Osteoblast (primary cell): ENCODE measurements at places on chromosomes 13 and 19. TPM values are rescaled to one million over a fixed set of nuclear protein-coding genes. Genes with fewer than 3 reads are reported as not detected.

FGF9 gene
- total RNA-seq = not detected in 2 replicates

ERFL gene
- total RNA-seq = under 0.01 TPM in 2 replicates

AXL gene
- total RNA-seq = 355 and 368 TPM in 2 replicates

VSTM2B gene
- total RNA-seq = not detected in 2 replicates

AP1M2 gene
- 0.29 and 0.72 TPM in 2 replicates for total RNA-seq

IRGC gene
- total RNA-seq = not detected in 2 replicates

NAA16 gene
- total RNA-seq = 8.3 and 10.6 TPM in 2 replicates

HIPK4 gene
- total RNA-seq = 0.29 and 0.36 TPM in 2 replicates

ADGRE2 gene
- 0.59 and 0.72 TPM in 2 replicates for total RNA-seq

ZNF222 gene
- 6.8 and 7.6 TPM in 2 replicates for total RNA-seq

NUMBL gene
- total RNA-seq = 26.8 and 27.7 TPM in 2 replicates

LRP3 gene
- total RNA-seq = 38.4 and 39.8 TPM in 2 replicates

CEACAM3 gene
- total RNA-seq = not detected in 2 replicates

DNA sequence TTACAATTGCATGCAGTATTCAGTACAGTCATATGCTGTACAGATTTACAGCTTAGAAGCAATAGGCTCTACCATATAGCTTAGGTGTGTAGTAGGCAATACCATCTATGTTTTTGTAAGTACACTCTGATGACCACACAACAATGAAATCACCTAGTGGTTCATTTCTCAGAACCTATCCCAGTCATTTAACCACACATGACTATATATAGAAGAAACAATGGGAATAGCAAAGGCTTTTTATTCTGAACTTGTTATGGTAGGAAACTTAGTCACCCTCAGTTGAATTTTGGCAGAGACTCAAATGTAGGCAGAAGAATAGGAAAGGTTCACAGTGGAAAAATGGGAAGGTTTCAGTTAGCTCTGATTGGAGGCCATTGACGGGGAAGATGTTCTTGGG is 1075.1 kb upstream of the MIR17HG start:
- H3K36me3 ChIP-seq = no peaks in the 10 kb centered on the region
- no peak for DNase-seq
- H3K27me3 ChIP-seq = no peaks in the 10 kb centered on the region
- no peaks in the 10 kb centered on the region for H3K4me1 ChIP-seq
- no peak overlapping the region for H3K4me3 ChIP-seq

DNA sequence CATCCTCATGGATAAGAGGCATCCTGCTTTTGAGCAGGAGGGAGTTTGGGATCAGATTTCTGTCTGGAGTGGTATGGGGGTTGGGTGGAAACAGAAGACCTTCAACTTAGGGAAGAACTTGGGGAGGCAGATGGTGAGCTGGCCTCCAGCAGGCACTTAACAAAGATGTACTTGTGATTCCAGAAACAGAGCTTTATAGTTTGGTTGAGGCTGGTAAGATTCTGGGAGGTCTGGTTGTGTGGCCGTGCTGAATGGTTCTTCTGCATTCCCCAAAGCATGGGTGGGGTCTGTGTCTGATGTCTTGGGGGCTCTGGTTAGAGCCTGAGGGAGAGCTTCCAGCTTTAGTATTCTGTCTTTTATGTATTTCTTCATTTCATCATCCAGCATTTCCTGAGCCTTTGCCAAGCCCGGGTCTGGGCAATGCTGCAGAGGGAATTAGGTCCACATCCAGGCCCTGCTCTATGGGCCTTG is 4.8 kb downstream of the MEGF8 start:
- peak; percentile 13 for DNase-seq
- H3K4me1 ChIP-seq = peaks cover 8% of the 10 kb centered on the region
- H3K36me3 ChIP-seq = no peaks in the 10 kb centered on the region
- H3K27ac ChIP-seq = no peak overlapping the region
- no peaks in the 10 kb centered on the region for H3K27me3 ChIP-seq

DNA sequence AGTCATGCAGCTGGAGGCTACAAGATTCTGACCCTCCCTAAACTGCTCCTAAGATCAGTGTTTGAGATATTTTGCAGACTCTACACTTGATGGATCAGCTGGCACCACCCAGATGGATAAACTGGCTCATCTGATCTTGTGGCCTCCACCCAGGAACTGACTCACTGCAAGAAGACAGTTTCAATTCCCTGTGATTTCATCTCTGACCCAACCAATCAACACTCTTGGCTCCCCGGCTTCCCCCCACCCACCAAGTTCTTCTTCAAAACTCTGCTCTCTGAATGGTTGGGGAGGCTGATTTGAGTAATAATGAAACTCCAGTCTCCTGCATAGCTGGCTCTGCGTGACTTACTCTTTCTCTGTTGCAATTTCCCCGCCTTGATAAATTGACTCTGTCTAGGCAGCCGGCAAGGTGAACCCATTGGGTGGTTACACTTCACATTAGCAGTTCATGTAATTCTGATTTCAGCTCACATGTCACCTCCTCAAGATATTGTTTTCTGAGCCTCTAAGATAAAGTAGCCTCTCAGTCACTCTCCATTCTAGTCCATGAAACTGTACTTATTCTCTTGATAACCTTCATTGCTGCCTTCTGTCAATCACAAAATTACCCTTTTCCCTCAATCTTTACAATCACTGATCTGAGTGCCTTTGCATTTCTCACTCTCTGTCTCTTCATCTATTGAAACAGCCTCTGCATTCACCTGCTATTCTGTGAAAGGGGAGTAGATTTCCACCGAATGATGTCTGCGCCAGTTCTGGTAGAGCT is 9.9 kb upstream of the FPR3 start:
- no peak for DNase-seq
- H3K4me3 ChIP-seq = peak overlapping the region; percentile 30
- H3K36me3 ChIP-seq = no peaks in the 10 kb centered on the region
- H3K27ac ChIP-seq = peak overlapping the region; percentile 77
- H3K27me3 ChIP-seq = peaks cover 8% of the 10 kb centered on the region

GRCh38 chr13:66069570-66069969 is 1160.6 kb downstream of the PCDH9 start:
- H3K27ac ChIP-seq = no peak overlapping the region
- H3K36me3 ChIP-seq = no peaks in the 10 kb centered on the region
- no peaks in the 10 kb centered on the region for H3K27me3 ChIP-seq

DNA sequence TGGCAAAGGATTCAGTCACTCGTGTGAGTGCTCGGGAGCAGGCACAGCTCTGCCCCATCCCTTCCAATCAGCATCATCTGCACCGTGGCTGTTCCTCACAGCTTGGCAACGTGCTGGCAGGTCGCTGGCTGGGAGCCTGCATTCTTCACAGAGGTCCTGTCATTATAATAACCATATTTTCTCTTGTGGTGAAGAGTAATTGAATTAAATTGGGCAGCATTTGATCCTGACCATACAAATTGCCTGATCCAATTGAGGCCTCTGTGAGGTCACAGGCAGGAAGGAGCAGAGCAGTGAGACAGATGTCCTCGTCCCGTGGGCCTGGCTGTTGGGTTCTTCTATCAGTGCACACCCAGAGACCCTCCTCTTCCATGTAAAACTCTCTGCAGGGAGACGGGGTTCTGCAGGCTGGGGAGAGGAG is 407.8 kb downstream of the COG6 start:
- peak overlapping the region; percentile 81 for H3K27ac ChIP-seq
- no peaks in the 10 kb centered on the region for H3K36me3 ChIP-seq
- no peak for DNase-seq
- no peaks in the 10 kb centered on the region for H3K27me3 ChIP-seq

DNA sequence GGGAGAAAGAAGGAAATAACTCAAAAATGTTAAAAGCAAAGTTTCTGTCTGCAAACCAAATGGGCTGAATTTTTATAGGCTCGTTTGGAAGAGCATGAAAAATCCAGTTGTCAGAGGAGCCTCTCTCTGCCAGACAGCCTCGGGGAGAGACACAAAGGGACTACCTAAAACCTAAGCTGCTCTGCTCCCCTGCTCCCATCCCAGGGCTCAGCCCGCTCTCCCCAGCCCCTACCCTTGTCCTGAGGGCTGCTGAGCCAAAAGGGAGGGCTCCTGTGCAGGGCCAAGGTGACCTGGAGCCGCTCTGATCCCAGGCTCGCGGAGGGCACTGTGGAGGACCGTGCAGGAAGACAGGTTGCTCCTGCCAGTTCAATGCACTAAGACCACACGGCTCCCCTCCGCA is 96.7 kb upstream of the UQCRFS1 start:
- H3K36me3 ChIP-seq = no peaks in the 10 kb centered on the region
- no peak overlapping the region for H3K4me3 ChIP-seq
- no peaks in the 10 kb centered on the region for H3K4me1 ChIP-seq
- no peaks in the 10 kb centered on the region for H3K27me3 ChIP-seq

GRCh38 chr13:97339988-97340749 is 93.8 kb upstream of the RAP2A start:
- H3K4me3 ChIP-seq = no peak overlapping the region
- no peak overlapping the region for H3K27ac ChIP-seq
- no peaks in the 10 kb centered on the region for H3K27me3 ChIP-seq

- no peak overlapping the region for H3K27ac ChIP-seq
- no peaks in the 10 kb centered on the region for H3K27me3 ChIP-seq
- H3K4me3 ChIP-seq = no peak overlapping the region
- DNase-seq = peak; percentile 72
- peaks cover 12% of the 10 kb centered on the region for H3K36me3 ChIP-seq
- H3K4me1 ChIP-seq = peaks cover 3% of the 10 kb centered on the region
Measured at GRCh38 chr19:3548606-3549005, 8.8 kb downstream of the MFSD12 start.

- no peak for DNase-seq
- H3K27ac ChIP-seq = no peak overlapping the region
- no peaks in the 10 kb centered on the region for H3K27me3 ChIP-seq
Measured at GRCh38 chr13:31909864-31910551, 121.6 kb upstream of the FRY start.

- DNase-seq = no peak
- H3K4me3 ChIP-seq = no peak overlapping the region
- H3K27me3 ChIP-seq = peaks cover 18% of the 10 kb centered on the region
- no peak overlapping the region for H3K27ac ChIP-seq
- H3K36me3 ChIP-seq = no peaks in the 10 kb centered on the region
Measured at GRCh38 chr13:51155776-51156515, 44.9 kb upstream of the C13orf42 start.

DNA sequence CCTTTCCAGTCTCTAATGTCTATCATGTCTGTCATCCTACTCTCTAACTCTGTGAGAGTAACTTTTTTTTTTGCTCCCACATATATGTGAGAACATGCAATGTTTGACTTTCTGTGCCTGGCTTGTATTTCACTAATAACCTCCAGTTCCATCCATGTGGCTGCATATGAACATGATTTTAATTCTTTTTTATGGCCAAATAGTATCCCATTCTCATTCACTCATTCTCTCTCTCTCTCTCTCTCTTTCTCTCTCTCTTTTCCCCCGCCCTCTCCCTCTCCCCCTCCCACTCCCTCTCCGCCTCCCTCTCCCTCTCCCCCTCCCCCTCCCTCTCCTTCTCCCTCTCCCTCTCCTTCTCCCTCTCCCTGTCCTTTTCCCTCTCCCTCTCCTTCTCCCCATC is 52.0 kb downstream of the DNAJC3 start:
- H3K27ac ChIP-seq = no peak overlapping the region
- DNase-seq = no peak
- no peak overlapping the region for H3K4me3 ChIP-seq
- no peaks in the 10 kb centered on the region for H3K4me1 ChIP-seq
- no peaks in the 10 kb centered on the region for H3K36me3 ChIP-seq

DNA sequence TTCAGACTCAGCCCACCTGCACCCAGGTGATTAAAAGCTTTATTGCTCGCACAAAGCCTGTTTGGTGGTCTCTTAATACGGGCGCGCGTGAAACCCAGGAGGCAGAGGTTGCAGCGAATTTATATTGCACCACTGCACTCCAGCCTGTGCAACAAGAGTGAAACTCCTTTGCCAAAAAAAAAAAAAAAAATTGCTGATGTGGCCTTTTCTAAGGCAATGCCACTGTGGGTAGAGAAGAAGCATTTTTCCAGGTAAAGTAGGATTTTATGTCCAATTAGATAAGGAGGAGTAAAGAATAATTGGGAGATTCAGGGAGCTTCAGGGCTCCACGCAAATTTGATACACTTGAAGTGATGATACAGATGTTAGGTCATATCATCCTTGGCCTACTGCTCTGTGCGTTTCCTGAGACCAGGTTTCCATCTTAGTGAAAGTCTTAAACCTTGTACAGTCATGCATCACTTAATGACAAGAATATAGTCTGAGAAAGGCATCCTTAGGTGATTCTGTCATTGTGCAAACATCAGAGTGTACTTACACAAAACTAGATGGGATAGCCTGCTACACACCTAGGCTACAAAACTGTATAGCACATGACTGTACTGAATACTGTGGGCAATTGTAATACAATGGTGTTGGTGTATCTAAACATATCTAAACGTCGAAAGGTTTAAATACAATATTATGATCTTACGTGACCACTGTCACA is 150.9 kb downstream of the SPRY2 start:
- no peak overlapping the region for H3K4me3 ChIP-seq
- no peaks in the 10 kb centered on the region for H3K4me1 ChIP-seq
- no peaks in the 10 kb centered on the region for H3K27me3 ChIP-seq
- no peaks in the 10 kb centered on the region for H3K36me3 ChIP-seq

DNA sequence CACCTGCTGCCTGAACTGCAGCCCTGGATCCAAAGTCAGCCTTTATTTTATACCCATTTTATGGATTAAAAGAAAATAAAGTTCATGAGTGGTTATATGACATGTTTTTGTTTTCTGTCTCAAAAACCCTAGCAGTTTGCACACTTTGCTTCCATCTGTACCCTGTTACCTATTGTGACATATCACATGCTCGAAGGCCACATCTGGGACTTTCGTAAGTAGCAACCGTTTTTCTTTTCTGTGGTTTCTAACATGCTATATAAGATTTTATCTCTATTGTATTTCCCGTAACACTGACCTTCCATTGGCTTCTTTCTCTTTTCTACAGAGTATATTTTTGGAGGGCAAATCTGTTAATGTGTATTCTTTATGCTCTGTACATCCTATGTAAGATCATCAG is 1007.2 kb downstream of the PCDH9 start:
- no peak overlapping the region for H3K4me3 ChIP-seq
- no peaks in the 10 kb centered on the region for H3K4me1 ChIP-seq
- no peak for DNase-seq
- no peaks in the 10 kb centered on the region for H3K36me3 ChIP-seq
- H3K27ac ChIP-seq = no peak overlapping the region
